ENCODE measurements at places on chromosomes 5 and 9. TPM values are rescaled to one million over a fixed set of nuclear protein-coding genes. Genes with fewer than 3 reads are reported as not detected.

OTULINL gene
- 0.15 TPM for polyA plus RNA-seq

LIX1 gene
- polyA plus RNA-seq: 0.03 TPM

DBH gene
- not detected for polyA plus RNA-seq

MYMK gene
- not detected for polyA plus RNA-seq

MCIDAS gene
- polyA plus RNA-seq: not detected

NOTCH1 gene
- 1.8 TPM for polyA plus RNA-seq

SMIM32 gene
- 0.06 TPM for polyA plus RNA-seq

MSX2 gene
- 1.2 TPM for polyA plus RNA-seq

Measured in psoas muscle (tissue), 8 donors.